GM23338 (cell line): ENCODE measurements at places on chromosomes 13 and 19. TPM values are rescaled to one million over a fixed set of nuclear protein-coding genes. Genes with fewer than 3 reads are reported as not detected.

DNA sequence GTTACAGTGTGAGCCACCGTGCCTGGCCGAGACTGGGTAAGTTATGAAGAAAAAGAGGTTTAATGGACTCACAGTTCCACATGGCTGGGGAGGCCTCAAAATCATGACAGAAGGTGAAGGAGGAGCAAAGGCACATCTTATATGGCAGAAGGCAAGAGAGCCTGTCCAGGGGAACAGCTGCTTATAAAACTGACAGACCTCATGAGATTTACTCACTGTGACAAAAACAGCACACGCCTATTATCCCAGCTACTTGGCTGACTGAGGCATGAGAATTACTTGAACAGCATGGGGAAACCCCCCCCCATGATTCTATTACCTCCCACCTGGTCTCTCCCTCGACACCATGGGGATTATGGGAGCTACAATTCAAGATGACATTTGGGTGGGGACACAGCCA lies 23.4 kb upstream of the ZNF561 start:
- no peak for DNase-seq

DNA sequence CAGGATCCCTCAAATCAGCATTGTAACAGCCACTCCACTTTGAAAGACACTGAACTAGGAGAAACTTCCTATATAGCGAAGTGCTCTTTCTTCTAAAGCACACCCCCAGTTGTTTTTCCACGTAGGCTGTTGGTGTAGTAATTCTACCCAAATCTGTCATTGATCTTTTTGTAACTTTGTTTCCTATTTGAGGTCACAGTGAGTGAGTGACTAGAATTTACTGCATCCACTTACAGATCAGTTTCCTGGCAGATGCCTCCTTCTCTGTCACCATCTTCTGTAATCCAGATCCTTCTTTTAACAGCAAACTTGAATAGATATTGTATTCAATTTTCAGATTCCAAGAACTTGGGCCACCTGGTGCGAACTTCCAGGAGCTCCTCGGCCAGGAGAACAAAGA lies 15.3 kb downstream of the ZAR1L start:
- no peak for DNase-seq

The SIGLEC10 gene
- total RNA-seq, result not detected in 2 replicates

- DNase-seq, result peak; percentile 51
These were observed 418.1 kb upstream of the ARGLU1 start for GRCh38 chr13:106986033-106986484.

- DNase-seq, result no peak
These were observed 38.7 kb upstream of the LDLR start for GRCh38 chr19:11050323-11051114.

- DNase-seq, result peak; percentile 8
These were observed 47.5 kb upstream of the SLC7A9 start for GRCh38 chr19:32916969-32917615.

DNA sequence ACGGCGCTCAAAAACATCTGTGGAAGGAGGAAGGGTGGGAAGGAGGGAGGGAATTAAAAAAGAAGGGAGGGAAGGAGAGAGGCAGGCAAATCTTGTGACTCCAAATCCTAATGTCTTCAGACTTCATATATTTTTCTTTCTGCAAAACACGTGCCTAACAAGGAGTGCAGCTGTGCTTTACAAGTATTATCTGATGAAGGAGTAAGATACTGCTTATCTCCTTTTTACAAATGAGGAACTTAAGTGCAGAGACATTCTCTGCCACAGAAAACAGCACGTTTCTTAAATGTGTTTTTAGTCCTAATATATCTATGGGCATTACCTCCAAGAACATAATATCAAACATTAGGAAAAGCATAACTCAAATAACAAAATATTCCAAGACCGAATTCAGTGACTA lies 6.5 kb downstream of the FLT3 start:
- no peak for DNase-seq

The DACH1 gene
- 0.39 and 0.45 TPM in 2 replicates for total RNA-seq

DNA sequence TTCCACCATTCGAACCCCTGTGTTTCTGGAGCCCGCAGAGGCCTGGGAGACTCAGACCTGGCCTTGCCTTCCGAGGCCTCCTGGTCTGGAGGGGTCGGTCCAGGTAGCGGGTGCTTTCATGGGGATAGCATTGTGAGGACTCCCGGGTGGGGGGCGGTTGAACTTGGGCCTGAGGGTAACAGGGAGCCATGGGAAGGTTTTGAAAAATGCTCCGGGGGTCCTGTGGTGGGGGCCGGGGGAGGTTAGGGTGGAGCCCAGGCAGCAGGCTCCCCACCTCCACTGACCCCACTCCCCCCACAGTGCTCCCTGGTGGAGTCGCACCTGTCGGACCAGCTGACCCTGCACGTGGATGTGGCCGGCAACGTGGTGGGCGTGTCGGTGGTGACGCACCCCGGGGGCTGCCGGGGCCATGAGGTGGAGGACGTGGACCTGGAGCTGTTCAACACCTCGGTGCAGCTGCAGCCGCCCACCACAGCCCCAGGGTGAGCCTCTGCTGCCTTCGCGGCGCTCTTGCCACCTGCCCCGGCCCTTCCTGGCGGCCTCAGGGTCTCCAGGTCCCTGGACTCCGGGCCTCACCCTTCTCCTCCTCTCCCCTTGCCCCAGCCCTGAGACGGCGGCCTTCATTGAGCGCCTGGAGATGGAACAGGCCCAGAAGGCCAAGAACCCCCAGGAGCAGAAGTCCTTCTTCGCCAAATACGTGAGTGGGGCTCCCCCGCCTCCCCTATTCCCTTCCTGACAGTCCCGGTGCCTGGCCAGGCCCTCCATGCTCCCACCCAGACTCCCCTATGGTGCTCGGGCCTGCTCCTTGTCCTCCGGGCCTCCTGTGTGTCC lies 3.8 kb upstream of the GARIN5A start:
- DNase-seq, result no peak

The VAV1 gene
- 1.7 and 1.8 TPM in 2 replicates for total RNA-seq

DNA sequence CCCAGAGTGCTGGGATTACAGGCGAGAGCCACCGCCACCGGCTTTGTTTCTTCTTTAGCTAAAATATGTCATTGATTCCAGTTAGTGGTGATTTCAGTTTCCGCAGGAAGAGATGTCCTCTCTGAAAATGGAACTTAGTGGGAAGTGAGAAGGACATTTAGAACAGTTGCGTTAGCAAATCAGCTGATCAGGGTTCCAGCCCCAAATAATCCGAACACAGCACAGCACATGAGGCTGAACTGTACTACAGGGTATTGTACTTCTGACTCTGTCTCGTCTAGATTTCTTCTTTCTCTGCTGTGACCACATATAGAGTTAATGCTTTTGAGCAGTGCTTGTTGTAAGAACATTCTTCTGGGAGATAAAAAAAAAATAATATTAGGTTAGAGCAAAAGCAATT lies 314.4 kb downstream of the MYO16 start:
- DNase-seq, result no peak

GRCh38 chr13:40428354-40428753 lies 238.1 kb downstream of the FOXO1 start:
- DNase-seq, result no peak

- DNase-seq, result no peak
These were observed 20.9 kb downstream of the TECR start for GRCh38 chr19:14550201-14550754.

GRCh38 chr13:49454388-49455006 lies 10.4 kb downstream of the SETDB2 start:
- DNase-seq, result peak; percentile 6

GRCh38 chr13:38176664-38177063 lies 173.0 kb upstream of the UFM1 start:
- no peak for DNase-seq

The PBX4 gene
- 1.5 and 2.6 TPM in 2 replicates for total RNA-seq

- DNase-seq, result peak; percentile 57
These were observed 23.1 kb downstream of the LRFN3 start for GRCh38 chr19:35959040-35959967.
